SJCRH30 (cell line): ENCODE measurements at places on chromosomes 3 and 15.

DNA sequence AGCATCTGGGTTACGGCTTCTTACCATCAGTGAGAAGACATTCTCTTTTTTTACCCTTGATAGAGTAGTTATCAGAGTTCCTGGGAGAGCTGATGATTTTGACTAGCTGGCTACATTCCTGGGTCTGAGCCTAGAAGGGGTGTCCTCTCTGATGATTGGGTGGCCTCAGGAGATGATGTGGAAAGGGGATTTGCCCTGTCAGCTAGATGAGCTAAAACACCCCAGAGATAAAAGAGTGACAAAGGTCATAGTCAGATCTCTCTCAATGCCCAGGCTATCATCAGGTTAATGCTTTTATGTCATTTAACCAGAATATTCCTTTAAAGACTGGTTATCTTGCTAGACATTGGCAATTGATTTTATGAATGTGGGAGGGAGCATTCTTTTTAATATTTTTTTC, 130.2 kb downstream of the KCNAB1 start:
- no peak for DNase-seq

- DNase-seq, result no peak
Measured at GRCh38 chr15:27734785-27735495, 364.2 kb downstream of the OCA2 start.

GRCh38 chr3:18902081-18902793, 246.1 kb upstream of the KCNH8 start:
- no peak for DNase-seq

- no peak for DNase-seq
Measured at GRCh38 chr3:45966950-45967640, 23.8 kb downstream of the CXCR6 start.

DNA sequence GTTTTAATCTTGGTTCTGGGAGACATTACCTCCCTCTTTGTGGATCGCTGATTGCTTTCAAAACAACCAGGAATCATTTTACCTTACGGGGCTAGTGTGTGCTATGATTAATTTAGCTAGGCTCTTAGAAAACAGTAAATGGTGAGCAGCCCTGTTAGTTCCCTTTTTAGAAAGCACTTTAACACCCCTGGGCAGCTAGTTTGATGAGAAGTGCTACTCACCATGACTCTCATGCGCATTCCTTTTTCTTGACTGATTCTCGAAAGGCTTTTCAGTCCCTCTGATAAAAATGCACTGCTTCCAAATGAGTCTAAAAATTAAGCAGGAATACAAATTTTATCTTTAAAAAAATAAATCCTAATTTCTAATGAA, 75.3 kb upstream of the LEKR1 start:
- DNase-seq, result no peak

DNA sequence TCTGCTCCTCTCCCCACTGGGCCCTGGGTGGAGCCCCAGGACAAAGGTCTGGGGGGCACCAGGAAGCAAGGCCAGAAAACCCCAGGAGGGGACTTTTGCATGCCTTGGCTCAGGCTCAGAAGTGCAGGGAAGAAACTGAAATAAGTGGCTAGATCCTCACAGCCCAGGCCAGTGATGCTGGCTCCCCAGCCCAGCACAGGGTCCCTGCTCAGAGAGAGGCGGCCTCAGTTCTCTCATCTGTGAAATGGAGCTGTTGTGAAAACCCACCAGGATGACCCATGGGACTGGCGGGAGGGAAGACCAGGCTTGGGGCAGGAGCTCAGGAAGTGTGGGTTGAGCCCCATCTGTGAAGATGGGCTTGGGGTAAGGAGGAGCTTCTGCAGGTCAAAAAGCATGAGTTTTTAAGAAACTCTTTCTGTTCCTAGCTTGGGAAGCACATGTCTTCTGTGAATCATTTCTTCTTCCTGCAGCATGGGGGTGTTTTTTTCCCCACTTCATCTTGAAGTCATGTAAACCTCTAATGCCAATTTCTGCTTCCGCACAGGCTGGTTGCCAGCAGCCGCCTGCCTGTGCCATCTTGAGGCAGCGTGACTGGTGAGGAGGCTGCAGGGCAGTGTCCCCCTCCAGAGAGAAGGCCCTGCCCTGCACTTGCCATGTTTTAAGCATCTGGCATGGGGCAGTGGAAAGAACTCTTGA, 118.6 kb downstream of the SMAD6 start:
- DNase-seq, result no peak

DNA sequence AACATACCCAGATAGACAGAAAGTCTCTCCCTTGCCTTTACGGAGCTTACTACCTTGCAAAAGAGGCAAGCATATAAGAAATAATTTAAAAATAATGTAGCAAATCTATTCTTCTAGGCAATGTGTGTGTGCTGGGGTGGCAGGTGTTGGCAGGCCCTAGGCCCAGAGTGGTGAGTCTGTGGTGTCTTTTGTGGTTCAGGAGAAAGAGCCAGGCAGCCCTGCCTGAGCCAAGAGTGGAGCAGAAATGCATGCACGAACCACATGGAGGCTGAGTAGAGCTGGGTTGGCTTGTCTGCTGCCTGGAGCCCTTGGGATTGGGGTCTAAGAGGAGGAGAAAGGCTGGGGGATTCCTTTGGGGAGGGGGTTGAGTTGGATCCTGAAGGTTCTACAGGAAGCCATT, 70.2 kb upstream of the MYZAP start:
- no peak for DNase-seq

GRCh38 chr15:88476635-88477060, 9.1 kb downstream of the MRPS11 start:
- DNase-seq, result peak; percentile 78

- no peak for DNase-seq
Measured at GRCh38 chr3:157275832-157276231, 115.9 kb upstream of the CCNL1 start.
